ENCODE measurements at places on chromosomes 5 and 9.
A peak's percentile ranks its signal among the peaks of the same experiment; 100 is the strongest.

DNA sequence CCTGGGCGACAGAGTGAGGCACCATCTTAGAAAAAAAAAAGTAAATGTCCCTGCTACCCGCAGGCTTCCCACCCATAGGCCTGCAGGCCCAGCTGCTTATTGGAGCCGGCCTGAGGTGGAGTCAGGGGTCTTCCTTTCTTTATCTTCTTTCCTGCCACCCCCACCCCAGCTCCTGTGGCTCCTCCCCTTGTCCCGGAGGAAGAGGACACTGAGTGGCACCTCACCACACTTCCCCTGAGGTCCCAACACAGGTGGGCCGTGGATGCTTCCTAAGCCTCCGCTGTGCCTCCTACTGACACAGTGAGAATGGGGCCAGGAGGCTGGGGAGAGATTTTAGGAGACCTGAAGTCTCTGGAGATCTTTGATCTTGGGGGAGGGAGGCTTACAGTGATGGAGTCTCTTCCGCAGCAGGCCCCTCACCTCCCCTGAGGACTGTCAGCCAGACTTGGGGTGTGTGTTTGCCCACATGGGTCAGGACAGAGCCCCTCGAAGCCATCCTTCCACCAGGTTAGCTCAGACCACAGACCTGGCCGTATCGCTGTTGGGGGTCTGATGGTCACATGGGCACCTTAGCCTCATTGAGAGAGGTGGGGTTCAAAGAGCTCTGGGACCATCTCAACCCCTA, 135.4 kb upstream of the IER5L start:
- no peak for DNase-seq

DNA sequence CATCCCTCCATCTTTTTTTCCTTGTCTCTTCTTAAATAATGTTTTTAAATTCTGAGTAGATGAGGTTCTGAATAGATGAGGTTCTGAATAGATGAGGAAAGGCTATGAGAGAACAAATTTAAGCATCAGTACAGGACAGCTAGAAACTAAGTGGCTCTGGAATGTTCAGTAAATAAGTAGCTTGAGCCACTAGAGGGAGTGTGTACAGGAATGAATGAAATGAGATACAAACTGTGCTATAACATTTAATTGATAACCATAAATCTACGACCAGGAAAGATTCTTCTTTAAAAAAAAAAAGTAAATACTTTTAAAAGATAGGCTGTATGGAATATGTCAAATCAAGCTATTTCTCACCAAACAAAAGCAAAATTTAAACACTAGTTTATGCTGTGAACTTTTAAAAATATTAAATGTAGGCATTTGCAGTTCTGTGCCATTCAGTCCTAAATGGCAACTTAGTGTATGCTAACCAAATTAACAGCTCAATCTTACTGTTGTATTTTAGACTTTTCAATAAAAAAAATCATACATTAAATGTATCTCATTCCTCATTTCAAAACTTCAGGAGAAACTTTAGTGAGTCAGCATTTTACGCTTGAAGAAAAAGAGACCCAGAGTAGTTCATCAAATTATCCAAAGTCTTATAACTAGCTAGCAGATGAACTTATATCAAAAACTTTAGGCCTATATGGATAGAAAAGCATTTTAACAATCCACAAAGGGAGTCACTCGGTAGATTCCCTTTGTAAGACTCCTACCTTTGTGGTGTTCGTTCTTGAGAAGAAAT, 70.4 kb upstream of the SNX2 start:
- no peak for DNase-seq

DNA sequence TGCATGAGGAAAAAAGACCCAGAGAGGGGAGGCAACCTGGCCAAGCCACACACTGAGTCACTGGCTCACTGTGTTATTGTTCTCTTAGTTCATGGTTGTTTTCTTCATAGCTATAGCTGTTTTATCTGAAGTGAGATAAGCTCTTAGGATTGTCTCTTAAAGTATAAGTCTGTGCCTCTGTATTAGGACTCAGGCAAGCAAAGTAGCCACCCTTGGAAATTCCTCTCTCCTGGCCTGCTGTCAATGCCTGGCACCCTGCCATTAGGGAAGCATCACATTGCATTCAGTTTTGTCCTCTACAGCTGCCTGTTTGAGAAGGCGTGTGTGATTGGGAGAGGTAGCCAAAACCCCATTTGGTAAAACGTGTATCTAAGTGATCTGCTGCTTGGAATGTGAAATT, 147.4 kb upstream of the GLRA1 start:
- no peak for DNase-seq

GRCh38 chr5:82499725-82500244, 221.6 kb upstream of the RPS23 start:
- DNase-seq: no peak

DNA sequence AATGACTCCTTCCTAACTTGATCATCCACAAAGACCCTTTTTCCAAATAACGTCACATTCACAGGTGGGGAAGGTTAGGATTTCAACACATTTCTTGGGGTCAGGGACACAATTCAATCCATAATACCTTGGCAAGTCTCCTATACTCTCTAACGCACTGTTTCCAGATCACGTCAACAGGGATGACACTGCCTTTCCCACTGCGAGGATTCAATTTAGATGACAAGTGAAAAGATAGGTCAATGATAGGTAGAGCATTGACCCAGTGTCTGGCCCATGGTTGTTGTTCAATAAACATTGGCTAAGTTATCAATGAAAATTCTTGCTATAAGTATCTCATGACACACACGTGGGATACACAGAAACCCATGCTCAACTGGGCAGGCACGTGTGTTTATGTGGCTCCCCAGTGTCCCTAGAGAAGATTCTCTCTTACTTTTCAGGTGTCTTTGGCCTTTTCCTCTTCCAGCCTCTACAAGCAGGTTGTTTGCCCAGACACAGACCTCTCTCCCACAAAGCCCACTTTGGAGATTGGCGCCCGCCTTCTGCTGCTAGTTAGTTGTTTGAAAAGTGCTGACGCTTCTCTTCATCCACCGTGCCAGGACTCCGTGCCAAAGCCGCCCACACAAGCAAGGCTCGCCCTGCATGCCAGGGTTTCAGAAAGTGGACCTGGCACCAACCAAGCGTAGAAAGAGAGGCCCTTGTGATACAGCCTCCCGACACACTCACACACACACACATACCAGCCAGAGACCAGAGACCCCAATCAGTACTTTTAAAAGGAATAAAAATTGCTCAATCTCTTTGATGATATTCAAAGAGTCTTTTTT, 594.5 kb downstream of the BNC2 start:
- DNase-seq: no peak

GRCh38 chr5:172186114-172186695, 1.8 kb downstream of the STK10 start:
- no peak for DNase-seq

DNA sequence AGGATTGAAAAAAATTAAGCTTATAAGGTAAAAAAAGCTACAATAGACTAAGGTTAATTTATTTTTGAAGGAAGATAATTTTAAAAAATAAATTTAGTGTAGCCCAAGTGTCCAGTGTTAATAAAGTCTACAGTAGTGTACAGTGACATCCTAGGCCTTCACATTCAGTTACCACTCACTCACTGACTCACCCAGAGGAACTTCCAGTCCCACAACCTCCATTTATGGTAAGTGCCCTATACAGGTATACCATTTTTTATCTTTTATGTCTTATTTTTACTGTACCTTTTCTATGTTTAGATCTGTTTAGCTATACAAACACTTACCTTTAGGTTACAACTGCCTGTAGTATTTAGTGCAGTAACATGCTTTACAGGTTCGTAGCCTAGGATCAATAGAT, 79.8 kb upstream of the ZNF462 start:
- no peak for DNase-seq

- no peak for DNase-seq
Measured at GRCh38 chr9:37706290-37706689, 47.3 kb upstream of the TRMT10B start.

DNA sequence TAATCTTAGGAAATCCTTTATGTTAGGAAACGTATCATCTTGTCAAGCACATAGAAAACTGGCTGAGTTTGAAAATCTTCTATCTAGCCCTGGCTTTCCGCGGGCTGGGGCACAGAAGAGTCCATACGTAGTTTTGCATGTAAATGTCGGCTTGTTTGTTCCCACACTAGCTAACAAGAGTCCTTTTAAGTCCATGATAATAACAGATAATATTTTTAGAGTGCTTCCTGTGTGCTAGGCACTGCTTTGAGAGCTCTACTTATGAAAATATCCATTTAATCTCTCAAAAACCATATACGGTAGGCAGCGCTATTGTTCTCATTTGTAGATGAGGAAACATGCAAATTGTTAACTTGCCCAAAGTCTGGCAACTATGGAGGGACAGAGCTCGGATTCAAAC, 40.5 kb downstream of the FYB1 start:
- no peak for DNase-seq

GRCh38 chr5:9698841-9699240, 68.7 kb upstream of the TAS2R1 start:
- DNase-seq: no peak

DNA sequence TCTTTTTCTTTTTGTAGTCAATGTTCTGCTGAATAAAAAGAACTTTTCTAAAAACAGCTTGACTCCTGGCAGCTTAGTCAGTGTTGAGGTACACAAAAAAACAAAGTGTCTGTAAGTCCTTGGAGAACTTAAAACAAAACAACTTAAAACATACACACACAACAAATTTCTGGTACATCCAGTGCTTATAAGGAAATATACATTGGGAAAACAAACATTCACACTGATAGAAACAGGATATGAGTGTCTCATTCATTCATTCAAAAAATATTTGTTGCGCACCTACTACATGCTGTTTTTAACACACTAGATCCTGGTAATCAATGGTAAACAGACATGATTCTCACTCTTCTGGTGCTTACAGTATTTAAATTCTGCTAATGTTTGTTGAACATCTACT, 27.4 kb upstream of the MEGF9 start:
- DNase-seq: no peak

- peak; percentile 39 for DNase-seq
Measured at GRCh38 chr9:128702445-128702948, at the start of gene PKN3. PKN3 (plus strand) TSS chr9:128702503; CDS start chr9:128702916, 413 bp downstream.

GRCh38 chr9:72306761-72307160, 58.2 kb downstream of the ZFAND5 start:
- no peak for DNase-seq

- no peak for DNase-seq
Measured at GRCh38 chr5:58548068-58548467, 34.8 kb upstream of the RAB3C start.

DNA sequence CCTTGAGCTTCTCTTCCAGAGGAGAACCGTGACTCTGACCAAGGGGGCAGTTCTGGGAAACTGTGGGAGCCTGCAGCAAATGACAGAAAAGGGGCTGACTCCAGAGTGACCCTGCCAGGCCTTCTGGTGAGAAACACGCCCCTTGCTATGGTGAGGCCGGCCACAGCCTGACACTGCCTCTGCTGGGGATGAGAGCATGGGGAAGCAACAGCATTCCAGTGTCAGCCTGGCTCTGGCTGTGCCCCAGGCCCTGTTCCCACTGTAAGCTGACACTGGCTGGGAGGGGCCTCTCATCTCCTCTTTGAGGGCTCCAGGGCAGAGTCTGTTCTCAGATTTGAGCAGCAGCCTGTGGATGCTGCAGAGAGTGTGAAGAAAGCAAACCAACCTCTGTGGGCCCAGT, 180.0 kb upstream of the IL12B start:
- peak; percentile 65 for DNase-seq

GRCh38 chr5:570446-570845, 41.7 kb upstream of the CEP72 start:
- no peak for DNase-seq

DNA sequence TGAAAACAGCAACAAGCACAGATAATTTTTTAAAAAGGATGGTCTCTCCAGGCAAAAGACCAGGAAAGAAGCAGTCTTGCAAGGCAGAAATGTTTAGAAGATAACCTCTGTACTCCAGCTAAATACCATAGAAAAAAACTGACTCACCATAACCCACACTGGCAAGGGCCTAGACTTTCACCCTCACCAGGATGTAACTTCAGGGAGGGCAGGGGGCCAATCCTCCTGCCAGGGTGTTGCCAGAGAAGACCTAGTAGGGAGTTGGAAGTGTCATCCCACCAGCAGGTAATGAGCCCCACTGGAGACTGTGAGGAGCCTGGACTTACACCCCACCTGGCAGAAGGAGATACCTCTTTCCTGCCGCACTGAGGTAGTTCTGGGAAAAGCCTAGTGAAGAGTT, 97.6 kb downstream of the PRELID2 start:
- DNase-seq: no peak

DNA sequence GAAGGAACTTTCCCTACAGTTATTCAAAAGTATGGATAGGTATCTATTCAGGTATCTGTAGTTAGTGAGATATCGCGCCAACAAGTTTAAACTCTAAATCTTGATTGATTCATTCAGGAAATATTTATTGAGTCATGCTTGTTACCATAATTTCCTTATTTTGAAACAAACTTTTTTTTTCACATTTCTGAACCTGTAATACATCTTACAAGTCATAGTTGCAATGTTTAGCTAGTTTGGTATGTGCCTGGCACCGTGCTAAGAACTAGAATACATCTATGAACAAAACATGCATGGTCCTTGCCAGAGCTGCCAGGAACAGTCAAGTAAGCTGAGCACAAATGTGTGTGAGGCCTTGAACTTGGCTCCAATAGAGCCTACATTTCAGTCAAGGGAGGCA, 226.4 kb downstream of the PCSK5 start:
- DNase-seq: no peak

- no peak for DNase-seq
Measured at GRCh38 chr5:166648736-166649135, 1642.7 kb upstream of the WWC1 start.

GRCh38 chr9:95796029-95796428, 79.5 kb upstream of the ERCC6L2 start:
- no peak for DNase-seq

GRCh38 chr9:93205045-93205768, 21.3 kb downstream of the WNK2 start:
- no peak for DNase-seq

- DNase-seq: no peak
Measured at GRCh38 chr5:55578771-55579170, 44.0 kb upstream of the PLPP1 start.

- no peak for DNase-seq
Measured at GRCh38 chr5:140287801-140288521, 14.9 kb downstream of the PFDN1 start.

DNA sequence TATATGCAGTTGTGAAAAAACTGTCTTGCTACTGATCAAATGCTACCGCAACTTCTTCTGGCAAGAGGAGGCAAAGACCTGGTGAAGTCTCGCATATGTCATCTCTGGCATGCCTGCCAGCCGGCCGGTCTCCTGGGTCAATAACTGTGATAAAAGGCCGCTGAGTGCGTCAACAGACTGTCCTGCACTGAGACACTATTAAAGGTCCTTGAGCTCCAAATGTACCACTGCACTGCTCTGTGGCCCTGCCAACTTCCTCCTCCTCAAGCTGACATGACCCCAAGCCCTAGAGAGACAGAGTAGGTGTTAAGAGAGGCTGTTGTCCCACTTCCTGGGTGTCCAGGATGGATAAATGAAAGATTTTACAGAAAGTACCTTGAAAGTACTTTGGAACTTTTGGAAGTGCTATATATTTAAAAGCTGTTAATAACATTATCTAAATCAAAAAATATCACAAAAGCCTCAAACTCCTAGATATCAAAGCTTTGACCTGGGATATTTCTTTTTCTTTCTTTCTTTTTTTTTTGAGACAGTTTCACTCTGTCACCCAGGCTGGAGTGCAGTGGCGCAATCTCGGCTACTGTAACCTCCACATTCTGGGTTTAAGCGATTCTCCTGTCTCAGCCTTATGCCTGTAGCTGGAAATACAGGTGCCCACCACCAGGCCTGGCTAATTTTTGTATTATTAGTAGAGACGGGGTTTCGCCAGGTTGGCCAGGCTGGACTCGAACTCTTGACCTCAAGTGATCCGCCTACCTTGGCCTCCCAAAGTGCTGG, 31.5 kb downstream of the RAPGEF1 start:
- no peak for DNase-seq

- no peak for DNase-seq
Measured at GRCh38 chr9:93365427-93366118, 85.9 kb upstream of the FAM120A start.

All from HFF-Myc (cell line).